Endothelial cell of coronary artery (primary cell): ENCODE measurements at places on chromosomes 13 and 19. TPM values are rescaled to one million over a fixed set of nuclear protein-coding genes. Genes with fewer than 3 reads are reported as not detected.

PPP1R15A gene
- 29.1 and 32.7 TPM in 2 replicates for total RNA-seq

POU2F2 gene
- total RNA-seq: 0.19 and 0.27 TPM in 2 replicates

ELANE gene
- not detected in 2 replicates for total RNA-seq

BICRA gene
- 2.5 and 2.7 TPM in 2 replicates for total RNA-seq

KIR2DL4 gene
- total RNA-seq: not detected in 2 replicates

RAB3A gene
- 0.45 and 0.56 TPM in 2 replicates for total RNA-seq

LIM2 gene
- total RNA-seq: not detected in 2 replicates

RXFP2 gene
- total RNA-seq: not detected in 2 replicates

SEMA6B gene
- 115 and 121 TPM in 2 replicates for total RNA-seq

PPM1N gene
- 0.90 and 1.4 TPM in 2 replicates for total RNA-seq
